ENCODE measurements at places on chromosomes 3 and 15. TPM values are rescaled to one million over a fixed set of nuclear protein-coding genes. Genes with fewer than 3 reads are reported as not detected.
A peak's percentile ranks its signal among the peaks of the same experiment; 100 is the strongest.

The TRPM1 gene
- not detected for total RNA-seq

DNA sequence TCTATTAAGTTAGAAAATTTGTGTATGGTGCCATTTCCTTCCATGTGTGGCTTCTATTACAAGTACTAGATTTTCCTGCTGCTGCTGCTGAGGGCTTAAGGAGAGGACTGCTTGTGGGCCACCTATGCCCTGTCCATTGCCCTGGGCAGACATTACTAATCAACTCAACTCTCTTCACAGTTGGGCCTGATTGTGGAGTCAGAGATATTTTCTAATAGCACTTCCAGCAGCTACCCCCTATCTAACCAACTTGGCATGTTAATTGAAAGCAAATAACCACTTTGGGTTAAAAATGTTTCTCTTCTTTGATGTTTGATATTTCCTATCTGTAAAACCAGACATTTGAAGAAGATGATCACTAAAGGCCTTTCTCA, 242.0 kb downstream of the EDEM1 start:
- no peak overlapping the region for H3K27ac ChIP-seq
- DNase-seq: no peak
- no peaks in the 10 kb centered on the region for H3K4me1 ChIP-seq
- no peaks in the 10 kb centered on the region for H3K36me3 ChIP-seq
- H3K4me3 ChIP-seq: no peak overlapping the region

GRCh38 chr3:52225452-52226228, at the start of gene TLR9:
TSS of gene TLR9 (minus strand) at chr3:52225645. CDS start at chr3:52225529, 116 bp downstream.
- peaks cover 9% of the 10 kb centered on the region for H3K4me1 ChIP-seq
- H3K27me3 ChIP-seq: no peaks in the 10 kb centered on the region
- no peak for DNase-seq
- H3K4me3 ChIP-seq: no peak within 1 kb of the TSS
- H3K36me3 ChIP-seq: peaks cover 33% of the 10 kb centered on the region
- no peak within 1 kb of the TSS for H3K27ac ChIP-seq

GRCh38 chr15:47473832-47474231, 243.5 kb upstream of the SEMA6D start:
- H3K4me3 ChIP-seq: no peak overlapping the region
- DNase-seq: peak; percentile 61
- no peaks in the 10 kb centered on the region for H3K36me3 ChIP-seq

DNA sequence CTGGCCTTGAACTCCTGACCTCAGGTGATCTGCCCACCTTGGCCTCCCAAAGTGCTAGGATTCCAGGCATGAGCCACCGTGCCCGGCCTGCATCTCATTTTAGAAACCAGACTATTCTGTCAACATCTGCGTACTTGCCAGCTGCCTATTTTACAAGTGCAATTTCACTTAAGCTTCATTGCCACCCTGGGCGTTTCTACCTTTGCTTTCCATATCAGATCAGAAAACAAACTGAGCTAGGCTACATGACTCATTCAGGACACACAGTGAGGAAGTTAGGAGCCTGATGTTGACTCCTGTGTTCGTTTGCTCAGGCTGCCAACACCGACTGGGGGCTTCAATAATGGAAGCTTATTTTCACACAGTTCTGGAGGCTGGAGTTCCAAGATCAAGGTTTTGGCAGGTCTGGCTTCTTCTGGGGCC, 42.3 kb upstream of the KLHL25 start:
- H3K27ac ChIP-seq: no peak overlapping the region
- no peaks in the 10 kb centered on the region for H3K27me3 ChIP-seq
- H3K4me1 ChIP-seq: peaks cover 9% of the 10 kb centered on the region
- H3K4me3 ChIP-seq: no peak overlapping the region
- no peak for DNase-seq

The OSBPL10 gene
- 6.4 TPM for total RNA-seq

DNA sequence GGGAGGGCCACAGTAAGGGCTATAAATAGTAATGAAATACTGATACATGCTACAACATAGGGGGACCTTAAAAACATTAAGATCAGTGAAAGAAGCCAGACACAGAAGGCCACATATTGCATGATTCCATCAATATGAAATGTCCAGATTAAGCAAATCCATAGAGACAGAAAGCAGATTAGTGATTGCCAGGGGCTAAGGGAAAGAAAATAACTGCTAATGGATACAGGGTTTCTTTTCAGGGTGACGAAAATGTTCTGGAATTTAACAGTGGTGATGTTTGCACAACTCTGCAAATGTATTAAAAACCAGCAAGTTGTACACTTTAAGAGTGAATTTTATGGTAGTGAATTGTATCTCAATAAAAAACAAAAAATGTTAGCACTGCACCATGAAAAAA, 37.0 kb downstream of the PIK3R4 start:
- H3K4me3 ChIP-seq: no peak overlapping the region
- peaks cover 35% of the 10 kb centered on the region for H3K36me3 ChIP-seq
- peaks cover 9% of the 10 kb centered on the region for H3K4me1 ChIP-seq
- no peaks in the 10 kb centered on the region for H3K27me3 ChIP-seq

DNA sequence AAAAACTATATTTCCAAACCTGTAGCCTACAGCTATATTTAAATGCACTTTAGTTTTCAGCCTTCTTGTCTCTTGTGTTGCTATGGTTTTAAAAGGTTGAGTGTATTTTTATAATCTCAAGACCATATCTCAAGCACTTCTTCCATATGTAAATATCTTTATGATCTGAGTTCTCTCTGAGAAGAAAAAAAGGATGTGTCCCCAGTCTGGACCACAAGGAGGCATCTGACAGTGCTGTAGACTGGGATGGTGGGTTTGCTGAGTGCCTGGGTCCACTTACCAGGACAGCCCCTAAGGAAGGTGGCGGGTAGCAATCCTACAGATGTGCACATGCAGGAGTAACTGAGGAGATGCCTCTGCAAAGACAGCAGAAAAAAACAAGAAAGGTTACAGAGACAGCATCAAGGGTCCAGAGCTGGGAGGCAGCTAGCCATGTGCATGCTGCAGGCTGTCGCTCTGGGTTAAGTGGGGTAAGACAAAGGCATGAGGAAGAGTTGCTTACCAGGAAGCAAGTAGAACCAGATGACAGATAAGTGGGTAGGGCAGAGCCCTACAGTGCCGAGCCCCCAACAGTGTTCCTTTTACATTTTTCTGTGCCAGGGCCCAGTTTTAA, 70.6 kb upstream of the SNRK start:
- no peaks in the 10 kb centered on the region for H3K27me3 ChIP-seq
- no peaks in the 10 kb centered on the region for H3K36me3 ChIP-seq
- no peak overlapping the region for H3K27ac ChIP-seq
- no peak overlapping the region for H3K4me3 ChIP-seq
- H3K4me1 ChIP-seq: peaks cover 14% of the 10 kb centered on the region

GRCh38 chr3:134380249-134380648, 6.0 kb upstream of the AMOTL2 start:
- no peaks in the 10 kb centered on the region for H3K36me3 ChIP-seq
- peaks cover 24% of the 10 kb centered on the region for H3K4me1 ChIP-seq

- H3K27me3 ChIP-seq: no peaks in the 10 kb centered on the region
- H3K4me1 ChIP-seq: peaks cover 74% of the 10 kb centered on the region
- no peak overlapping the region for H3K4me3 ChIP-seq
These were observed 57.9 kb downstream of the TRAK1 start for GRCh38 chr3:42148982-42149432.

The MOBP gene
- not detected for total RNA-seq

- H3K27me3 ChIP-seq: no peaks in the 10 kb centered on the region
- H3K4me3 ChIP-seq: peak overlapping the region; percentile 65
- H3K36me3 ChIP-seq: peaks cover 17% of the 10 kb centered on the region
- peaks cover 56% of the 10 kb centered on the region for H3K4me1 ChIP-seq
- DNase-seq: no peak
These were observed 57.9 kb downstream of the PPP2R3A start for GRCh38 chr3:136023264-136023978.

DNA sequence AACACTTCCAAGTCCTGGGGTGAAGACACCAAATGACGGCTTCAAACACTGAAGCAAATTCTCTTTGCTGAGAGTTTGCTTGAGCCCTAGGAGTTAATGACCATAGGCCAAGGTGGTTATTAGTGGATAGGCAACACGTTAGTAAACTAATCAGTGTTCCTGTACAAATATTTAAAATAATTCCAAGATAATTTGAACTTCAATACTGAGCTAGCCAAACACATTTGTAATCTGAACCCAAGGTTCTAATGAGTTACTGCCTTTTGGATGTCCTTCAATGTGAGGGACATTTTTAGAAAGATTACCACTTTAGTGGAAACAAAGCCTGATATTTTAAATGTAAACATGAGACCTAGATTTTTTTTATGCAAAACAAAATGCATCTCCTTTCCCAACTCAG, 94.6 kb downstream of the THRB start:
- H3K36me3 ChIP-seq: no peaks in the 10 kb centered on the region
- no peaks in the 10 kb centered on the region for H3K27me3 ChIP-seq
- DNase-seq: no peak
- no peak overlapping the region for H3K4me3 ChIP-seq
- peak overlapping the region; percentile 29 for H3K27ac ChIP-seq

DNA sequence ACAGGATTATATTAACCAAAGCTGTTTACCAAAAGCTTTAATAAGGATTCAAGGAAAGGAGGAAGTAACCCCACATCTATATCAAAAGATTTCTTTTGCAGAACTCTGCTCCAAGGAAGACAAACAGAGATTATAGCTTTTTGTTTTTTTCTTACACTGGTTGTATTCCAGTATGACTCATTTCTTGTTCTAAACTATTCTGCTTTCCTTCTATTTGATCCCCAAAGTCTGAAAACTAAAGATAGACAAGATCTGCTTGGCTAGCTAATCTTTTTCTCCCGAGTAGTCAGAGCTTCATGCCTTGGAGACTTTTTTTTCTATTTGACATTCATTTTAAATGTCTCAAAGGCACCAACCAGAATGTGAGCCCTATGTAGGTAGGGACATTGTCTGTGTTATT, 36.8 kb upstream of the FRMD5 start:
- no peak overlapping the region for H3K27ac ChIP-seq
- H3K4me3 ChIP-seq: no peak overlapping the region
- H3K36me3 ChIP-seq: no peaks in the 10 kb centered on the region
- H3K27me3 ChIP-seq: peaks cover 20% of the 10 kb centered on the region

GRCh38 chr3:72529081-72529480, 319.2 kb downstream of the SHQ1 start:
- no peak overlapping the region for H3K4me3 ChIP-seq
- H3K27me3 ChIP-seq: no peaks in the 10 kb centered on the region

The PDCD10 gene
- total RNA-seq: 35.1 TPM

GRCh38 chr15:76150971-76151598, 91.3 kb downstream of the TMEM266 start:
- peaks cover 20% of the 10 kb centered on the region for H3K27me3 ChIP-seq
- peak overlapping the region; percentile 18 for H3K4me3 ChIP-seq
- peaks cover 14% of the 10 kb centered on the region for H3K4me1 ChIP-seq
- no peaks in the 10 kb centered on the region for H3K36me3 ChIP-seq

DNA sequence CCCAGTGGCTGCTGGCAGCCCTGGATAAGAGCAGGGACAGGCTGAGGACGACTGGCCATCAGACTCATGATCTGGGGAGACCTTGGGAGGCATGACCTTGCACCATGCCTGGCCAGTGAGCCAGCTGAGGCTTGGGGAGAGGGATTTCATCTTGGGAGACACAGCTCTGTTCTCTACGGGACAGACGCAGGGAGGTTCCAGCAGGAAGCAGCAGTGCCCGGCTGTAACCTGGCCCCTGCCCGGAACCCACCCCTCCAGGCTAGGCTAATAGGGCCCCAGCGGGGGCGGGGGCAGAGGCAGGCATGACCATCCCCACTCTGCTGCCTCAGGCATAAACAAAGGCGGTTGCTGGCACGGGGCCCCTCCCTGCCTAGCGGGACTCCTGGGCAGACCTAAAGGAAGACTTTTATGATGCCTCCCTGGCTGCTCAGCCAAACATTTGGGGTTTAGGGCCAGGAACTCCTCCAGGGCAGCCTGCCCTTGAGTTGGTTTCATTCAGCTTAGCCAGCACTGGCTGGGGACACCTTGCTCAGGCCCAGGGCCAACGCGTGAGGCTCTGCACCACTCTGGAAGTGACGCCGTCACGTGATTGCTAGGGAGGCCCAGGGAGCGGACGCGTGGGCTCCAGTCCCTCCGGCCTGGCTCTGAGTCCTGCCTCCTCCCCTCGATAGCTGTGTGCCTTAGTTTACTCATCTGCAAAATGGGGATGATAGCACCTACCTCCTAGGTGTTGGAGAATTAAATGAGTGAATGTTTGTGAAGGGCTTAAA, 27.6 kb downstream of the HDAC11 start:
- DNase-seq: peak; percentile 19
- H3K27ac ChIP-seq: no peak overlapping the region
- H3K27me3 ChIP-seq: no peaks in the 10 kb centered on the region
- peaks cover 14% of the 10 kb centered on the region for H3K36me3 ChIP-seq
- no peak overlapping the region for H3K4me3 ChIP-seq

The FANCD2 gene
- 0.77 TPM for total RNA-seq

- no peak overlapping the region for H3K4me3 ChIP-seq
- DNase-seq: no peak
- H3K36me3 ChIP-seq: peaks cover 9% of the 10 kb centered on the region
- H3K27ac ChIP-seq: no peak overlapping the region
- H3K27me3 ChIP-seq: peaks cover 9% of the 10 kb centered on the region
These were observed 66.1 kb downstream of the FBLN2 start for GRCh38 chr3:13615019-13615528.

The PAK6 gene
- 8.2 TPM for total RNA-seq

The SLC12A1 gene
- not detected for total RNA-seq

DNA sequence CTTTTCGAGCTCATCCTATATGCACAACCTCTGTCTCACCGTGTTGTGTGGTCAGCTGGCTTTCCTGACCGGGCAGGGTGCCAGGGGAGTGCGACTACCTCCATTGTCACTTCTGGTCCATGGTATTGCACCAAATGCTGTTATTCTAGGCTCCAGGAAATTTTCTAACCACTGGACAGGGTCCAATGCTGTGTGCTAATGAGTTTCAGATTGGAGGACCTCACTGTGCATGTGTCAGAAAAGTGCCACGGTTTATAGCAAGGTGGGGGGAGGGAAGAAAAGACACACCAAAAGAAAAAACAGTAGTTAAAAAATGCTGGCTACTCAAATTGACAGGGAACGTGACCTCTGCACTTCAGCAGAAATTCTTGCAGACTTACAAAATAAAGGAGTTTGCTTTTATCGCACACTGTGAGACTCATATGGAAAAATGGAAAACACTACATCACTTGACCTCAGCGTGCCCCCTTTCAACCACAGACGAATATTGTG, 480.1 kb downstream of the FOXP1 start:
- peak; percentile 70 for DNase-seq
- H3K4me1 ChIP-seq: peaks cover 75% of the 10 kb centered on the region
- H3K36me3 ChIP-seq: no peaks in the 10 kb centered on the region
- H3K27me3 ChIP-seq: no peaks in the 10 kb centered on the region
- H3K27ac ChIP-seq: peak overlapping the region; percentile 0
- H3K4me3 ChIP-seq: no peak overlapping the region

The NPAP1 gene
- not detected for total RNA-seq

DNA sequence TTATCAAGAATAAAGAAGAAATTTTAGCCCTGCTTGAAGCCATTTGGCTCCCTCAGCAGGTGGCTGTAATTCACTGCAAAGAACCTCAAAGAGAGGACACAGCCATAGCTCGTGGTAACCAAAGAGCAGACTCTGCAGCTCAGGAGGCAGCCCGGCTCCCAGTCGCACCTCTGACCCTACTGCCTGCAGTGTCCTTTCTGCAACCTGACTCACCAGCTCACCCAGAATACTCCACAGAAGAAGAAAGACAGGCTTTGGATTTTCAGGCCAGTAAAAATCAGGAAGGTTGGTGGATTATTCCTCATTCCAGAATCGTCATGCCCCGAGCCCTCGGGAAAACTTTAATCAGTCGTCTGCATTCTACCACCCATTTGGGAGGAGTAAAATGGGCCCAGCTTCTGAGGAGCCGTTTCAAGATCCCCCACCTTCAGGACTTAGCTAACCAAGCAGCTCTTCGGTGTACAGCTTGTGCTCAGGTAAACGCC, 38.6 kb downstream of the ZBTB11 start:
- no peaks in the 10 kb centered on the region for H3K27me3 ChIP-seq
- H3K27ac ChIP-seq: no peak overlapping the region
- DNase-seq: no peak
- H3K4me3 ChIP-seq: no peak overlapping the region
